Natural killer cell (primary cell): ENCODE measurements at places on chromosomes 7 and 10.

DNA sequence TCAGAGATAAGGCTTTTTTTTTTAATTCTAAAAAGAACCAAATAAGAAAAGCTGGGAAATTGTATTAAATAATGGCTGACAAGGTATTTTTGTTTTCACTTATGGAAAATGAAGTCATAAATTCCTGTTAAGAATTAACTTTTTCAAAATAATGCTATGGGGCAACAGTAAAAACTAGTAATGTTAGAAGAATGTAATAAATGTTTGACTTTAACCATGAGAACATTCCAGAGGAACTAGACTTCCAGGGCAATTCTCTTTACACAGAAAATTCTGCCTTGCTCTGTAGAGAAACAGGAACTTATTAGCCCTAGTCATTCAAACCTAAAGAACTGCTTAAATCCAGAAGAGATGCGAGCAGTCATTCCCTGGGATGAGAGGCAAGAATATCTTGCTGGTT lies 571.1 kb downstream of the IPMK start:
- no peak for DNase-seq

DNA sequence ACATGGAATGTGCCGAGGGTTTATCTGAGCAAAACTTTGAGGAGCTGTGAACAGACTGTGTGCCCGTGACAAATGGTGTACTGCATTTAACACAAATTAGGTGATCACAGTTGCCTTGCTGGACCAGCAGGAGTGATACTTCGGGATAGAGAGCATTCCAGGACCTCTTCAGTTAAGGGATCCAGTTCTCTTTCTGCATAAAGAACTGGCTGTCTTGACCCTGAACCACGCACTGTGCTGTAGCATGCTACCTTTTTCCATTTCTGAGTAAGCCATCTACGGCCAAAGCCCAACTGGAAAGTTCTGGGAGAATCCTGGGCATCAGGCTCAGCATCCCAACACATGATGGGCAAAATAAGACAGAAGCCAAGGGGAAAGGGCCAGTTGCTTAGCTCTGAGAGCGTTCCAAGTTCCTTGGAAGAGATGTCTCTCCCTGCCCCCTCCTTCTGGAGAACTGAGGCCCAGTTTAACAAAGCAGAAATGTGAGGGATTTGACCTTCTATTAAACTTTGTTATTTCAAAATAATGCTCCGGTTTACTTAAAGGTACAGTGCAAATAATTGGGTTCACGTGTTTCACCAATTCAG lies 37.9 kb upstream of the ADD3 start:
- DNase-seq: no peak

DNA sequence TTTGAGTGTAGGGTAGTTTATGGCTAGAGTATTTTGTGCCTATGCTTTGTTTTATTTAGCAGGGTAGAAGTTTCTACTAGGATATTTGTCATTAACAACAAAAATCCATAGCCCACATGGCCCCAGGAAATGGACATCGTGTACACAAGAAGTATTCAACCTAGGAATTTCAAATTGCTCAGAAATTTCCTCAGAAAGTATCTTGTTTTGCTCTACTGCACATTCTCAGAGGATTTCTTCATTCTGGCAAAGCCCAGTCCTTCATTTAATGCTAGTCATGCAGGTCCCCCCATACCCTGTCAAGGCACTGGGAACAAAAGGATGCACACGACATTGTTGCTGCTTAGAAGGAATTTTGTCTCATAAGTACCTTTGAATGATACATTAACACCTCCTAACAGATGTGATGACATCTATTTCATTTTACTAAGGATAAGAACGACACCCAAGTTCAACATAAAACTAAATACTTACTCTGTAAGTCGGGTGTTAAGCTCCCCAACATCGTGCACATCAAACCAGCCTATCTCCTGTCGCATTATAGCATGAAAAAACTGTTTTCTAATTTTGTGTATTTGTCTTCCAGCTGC lies 34.3 kb downstream of the ABCB1 start:
- no peak for DNase-seq

DNA sequence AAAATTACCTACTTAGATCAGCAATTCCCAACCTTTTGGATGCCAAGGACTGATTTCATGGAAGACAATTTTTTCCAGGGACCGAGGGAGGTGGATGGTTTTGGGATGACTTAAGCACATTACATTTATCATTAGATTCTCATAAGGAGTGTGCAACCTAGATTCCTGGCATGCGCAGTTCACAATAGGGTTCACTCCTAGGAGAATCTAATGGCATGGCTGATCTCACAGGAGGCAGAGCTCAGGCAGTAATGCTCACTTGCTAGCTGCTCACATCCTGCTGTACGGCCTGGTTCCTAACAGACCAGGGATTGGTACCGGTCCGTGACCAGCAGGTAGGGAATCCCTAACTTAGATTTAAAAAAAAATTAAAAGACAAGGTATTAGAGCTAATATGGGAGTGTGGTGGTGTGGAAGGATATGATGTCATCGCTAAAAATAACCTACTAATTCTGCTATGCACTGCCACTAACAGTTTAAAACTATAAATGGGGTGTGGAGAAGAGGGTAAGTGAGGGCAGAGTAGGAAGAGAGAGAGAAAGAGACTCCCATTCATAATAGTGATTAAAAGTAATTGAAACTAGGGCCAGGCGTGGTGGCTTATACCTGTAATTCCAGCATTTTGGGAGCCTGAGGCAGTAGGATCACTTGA lies 282.7 kb downstream of the BAMBI start:
- DNase-seq: no peak

- DNase-seq: peak; percentile 68
Measured at GRCh38 chr10:7045891-7046599, 364.8 kb downstream of the SFMBT2 start.
